Mucosa of descending colon (tissue), 3 donors: ENCODE measurements at places on chromosomes 12 and 14. TPM values are rescaled to one million over a fixed set of nuclear protein-coding genes. Genes with fewer than 3 reads are reported as not detected.

MGP gene
- 42.9 TPM for total RNA-seq

GPRC5D gene
- not detected for total RNA-seq

NTS gene
- 0.92 TPM for total RNA-seq

AQP6 gene
- total RNA-seq, result 0.54 TPM
